ENCODE measurements at places on chromosomes 2 and 18. TPM values are rescaled to one million over a fixed set of nuclear protein-coding genes. Genes with fewer than 3 reads are reported as not detected.

ENOSF1 gene
- total RNA-seq = 21.6 TPM

NAT8 gene
- not detected for total RNA-seq

AQP12A gene
- not detected for total RNA-seq

FAM237A gene
- total RNA-seq = not detected

FER1L5 gene
- total RNA-seq = under 0.01 TPM

ADD2 gene
- total RNA-seq = 8.6 TPM

UGT1A1 gene
- not detected for total RNA-seq

CNGA3 gene
- 8.0 TPM for total RNA-seq

SPHKAP gene
- total RNA-seq = 0.42 TPM

KCNJ3 gene
- 5.6 TPM for total RNA-seq

EMX1 gene
- total RNA-seq = not detected

WDR75 gene
- 18.7 TPM for total RNA-seq

MAB21L4 gene
- not detected for total RNA-seq

ALPI gene
- total RNA-seq = not detected
